ENCODE measurements at places on chromosomes 2 and 18.

GRCh38 chr2:25543-25942, 20.8 kb downstream of the FAM110C start:
- H3K27me3 ChIP-seq = no peaks in the 10 kb centered on the region
- H3K27ac ChIP-seq = no peak overlapping the region
- DNase-seq = no peak
- H3K4me1 ChIP-seq = peaks cover 15% of the 10 kb centered on the region

DNA sequence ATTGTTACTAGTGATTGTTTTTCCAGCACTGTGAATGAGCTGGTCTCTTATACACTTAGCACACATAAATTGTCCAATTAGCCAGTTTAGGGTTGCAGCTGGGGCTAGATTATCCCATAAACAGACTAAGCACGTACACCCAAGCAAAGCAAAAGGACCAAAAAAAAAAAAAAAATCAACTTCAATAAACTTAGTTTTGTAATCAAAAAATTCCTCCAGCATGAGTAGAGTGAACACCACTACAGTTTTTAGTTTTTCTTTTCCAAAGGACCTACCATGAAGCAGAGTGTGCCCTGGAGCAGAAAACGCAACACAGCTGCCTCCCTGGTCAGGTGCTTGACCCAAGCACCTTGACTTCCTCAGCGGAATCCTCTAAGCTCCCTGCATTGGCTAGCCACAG, 249.4 kb upstream of the SLC14A2 start:
- H3K4me1 ChIP-seq = no peaks in the 10 kb centered on the region
- H3K27ac ChIP-seq = no peak overlapping the region
- no peaks in the 10 kb centered on the region for H3K36me3 ChIP-seq
- H3K27me3 ChIP-seq = no peaks in the 10 kb centered on the region
- no peak for DNase-seq

- H3K36me3 ChIP-seq = no peaks in the 10 kb centered on the region
- no peak overlapping the region for H3K4me3 ChIP-seq
- H3K27ac ChIP-seq = no peak overlapping the region
- H3K4me1 ChIP-seq = no peaks in the 10 kb centered on the region
Observed at GRCh38 chr2:72000110-72000509, 147.6 kb downstream of the CYP26B1 start.

DNA sequence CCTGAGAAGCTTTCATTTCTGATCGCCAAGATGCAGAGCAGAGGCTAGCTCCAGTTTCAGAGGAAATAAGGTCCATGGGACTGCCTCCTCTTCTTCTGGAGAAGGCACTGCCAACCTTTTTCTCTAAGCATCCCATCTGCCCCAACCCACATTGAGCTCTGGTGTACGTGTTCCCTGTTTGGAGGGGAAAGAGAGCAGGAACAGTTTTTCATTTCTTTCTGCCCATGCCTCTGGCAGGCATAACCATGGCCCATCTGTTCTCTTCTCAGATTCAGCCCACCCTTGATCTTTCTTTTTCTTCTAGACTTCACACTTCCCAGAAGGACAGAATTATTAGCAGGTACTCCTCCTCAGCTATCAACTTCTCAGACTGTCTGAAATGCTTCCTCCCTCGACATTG, 1110.3 kb upstream of the KLHL29 start:
- no peaks in the 10 kb centered on the region for H3K4me1 ChIP-seq
- DNase-seq = no peak
- no peaks in the 10 kb centered on the region for H3K36me3 ChIP-seq
- no peak overlapping the region for H3K27ac ChIP-seq

GRCh38 chr2:150136401-150136800, 351.1 kb downstream of the RND3 start:
- no peaks in the 10 kb centered on the region for H3K27me3 ChIP-seq
- no peak overlapping the region for H3K27ac ChIP-seq
- DNase-seq = no peak
- no peaks in the 10 kb centered on the region for H3K36me3 ChIP-seq
- no peak overlapping the region for H3K4me3 ChIP-seq
- H3K4me1 ChIP-seq = peaks cover 6% of the 10 kb centered on the region

DNA sequence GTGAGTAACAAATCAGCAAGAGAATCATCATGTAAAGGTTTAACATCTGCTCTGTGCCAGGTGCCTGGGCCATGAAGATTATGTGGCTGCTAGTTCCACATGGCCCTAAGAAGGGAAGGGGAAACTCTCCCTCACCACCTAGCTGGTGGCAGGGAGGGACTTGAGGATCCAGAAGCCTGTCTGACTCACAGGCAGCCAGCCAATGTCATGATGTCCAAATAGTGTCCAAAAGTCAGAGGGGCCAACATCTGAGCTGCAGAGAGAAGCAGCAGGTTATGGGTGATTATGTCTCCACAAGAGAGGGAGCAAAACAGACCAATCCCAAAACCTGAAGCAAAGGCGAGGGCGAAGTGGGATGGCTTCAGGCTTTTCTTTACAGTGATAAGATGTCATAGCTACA, 61.9 kb upstream of the SPP2 start:
- no peaks in the 10 kb centered on the region for H3K36me3 ChIP-seq
- no peaks in the 10 kb centered on the region for H3K27me3 ChIP-seq
- peaks cover 38% of the 10 kb centered on the region for H3K4me1 ChIP-seq
- DNase-seq = peak; percentile 18
- H3K4me3 ChIP-seq = no peak overlapping the region

DNA sequence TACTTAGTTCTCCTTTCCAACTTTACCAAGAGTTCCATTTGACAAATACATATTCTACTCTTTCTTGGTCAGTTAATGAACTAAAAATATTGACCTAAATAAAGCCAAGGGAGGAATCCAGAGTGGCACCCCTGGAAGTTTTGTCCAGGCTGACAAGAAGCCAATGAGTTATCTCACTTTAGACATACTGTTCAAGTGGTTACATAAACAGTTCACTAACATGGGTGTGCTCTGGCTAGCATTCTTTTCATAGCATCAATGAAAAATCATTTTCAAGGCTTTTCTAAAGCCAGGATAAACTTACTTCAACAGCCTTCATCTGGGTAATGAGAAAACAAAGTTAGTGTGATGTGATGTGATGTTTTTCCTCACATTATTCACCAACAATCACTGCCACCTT, 649.4 kb downstream of the TDRD15 start:
- DNase-seq = no peak
- H3K4me1 ChIP-seq = no peaks in the 10 kb centered on the region
- no peaks in the 10 kb centered on the region for H3K36me3 ChIP-seq
- no peak overlapping the region for H3K27ac ChIP-seq
- no peak overlapping the region for H3K4me3 ChIP-seq

GRCh38 chr2:100242476-100242875, 79.8 kb downstream of the LONRF2 start:
- no peak overlapping the region for H3K4me3 ChIP-seq
- H3K27ac ChIP-seq = no peak overlapping the region
- H3K27me3 ChIP-seq = no peaks in the 10 kb centered on the region
- DNase-seq = no peak
- peaks cover 5% of the 10 kb centered on the region for H3K4me1 ChIP-seq

DNA sequence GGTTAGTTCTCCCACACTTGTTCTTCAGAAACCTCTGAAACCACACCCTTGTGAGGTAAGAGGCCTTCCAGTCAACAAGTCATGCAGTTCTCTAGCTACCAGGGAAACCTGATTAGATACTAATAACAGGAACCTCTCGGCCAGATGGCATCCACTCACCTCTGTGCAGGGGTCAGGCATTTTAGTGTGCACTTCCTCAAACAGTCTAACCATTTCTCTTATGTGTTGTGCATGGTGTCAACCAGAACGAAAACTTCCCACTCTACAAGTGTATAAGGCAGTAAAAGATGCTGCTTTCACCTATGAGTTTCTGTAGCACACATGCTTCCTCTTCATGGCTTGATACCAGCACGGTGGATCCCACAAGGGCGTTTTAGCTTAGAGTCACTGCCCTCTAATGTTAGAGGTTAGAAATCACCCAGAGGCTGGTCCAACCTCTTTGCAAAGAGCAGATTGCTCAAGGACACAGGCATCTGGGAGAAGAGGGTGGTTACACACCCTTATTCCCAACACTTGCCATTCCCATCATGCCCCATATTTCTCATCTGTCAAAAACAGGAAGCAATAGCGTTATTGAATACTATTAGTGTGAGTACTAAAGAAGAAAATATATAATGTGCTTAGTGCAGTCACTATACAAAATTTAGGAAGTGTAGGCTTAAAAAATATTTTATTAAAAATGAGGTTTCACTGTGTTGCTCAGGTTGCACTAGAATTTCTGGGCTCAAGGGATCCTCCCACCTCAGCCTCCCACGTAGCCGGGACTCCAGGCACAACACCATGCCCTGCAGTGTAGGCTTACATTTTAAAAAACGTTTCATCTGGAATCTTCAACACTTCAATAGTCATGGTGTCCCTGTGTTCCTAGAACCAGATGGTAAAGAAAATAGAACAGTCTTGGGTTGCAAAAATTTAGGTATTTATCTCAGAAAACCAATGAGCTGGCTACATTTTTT, 34.5 kb upstream of the RAB31 start:
- no peaks in the 10 kb centered on the region for H3K27me3 ChIP-seq
- peak; percentile 82 for DNase-seq
- H3K36me3 ChIP-seq = no peaks in the 10 kb centered on the region
- peak overlapping the region; percentile 20 for H3K4me3 ChIP-seq
- H3K4me1 ChIP-seq = peaks cover 13% of the 10 kb centered on the region
- H3K27ac ChIP-seq = peak overlapping the region; percentile 69

GRCh38 chr18:50203801-50204604, 9.1 kb upstream of the MYO5B start:
- H3K27me3 ChIP-seq = no peaks in the 10 kb centered on the region
- no peaks in the 10 kb centered on the region for H3K36me3 ChIP-seq
- no peak overlapping the region for H3K27ac ChIP-seq

DNA sequence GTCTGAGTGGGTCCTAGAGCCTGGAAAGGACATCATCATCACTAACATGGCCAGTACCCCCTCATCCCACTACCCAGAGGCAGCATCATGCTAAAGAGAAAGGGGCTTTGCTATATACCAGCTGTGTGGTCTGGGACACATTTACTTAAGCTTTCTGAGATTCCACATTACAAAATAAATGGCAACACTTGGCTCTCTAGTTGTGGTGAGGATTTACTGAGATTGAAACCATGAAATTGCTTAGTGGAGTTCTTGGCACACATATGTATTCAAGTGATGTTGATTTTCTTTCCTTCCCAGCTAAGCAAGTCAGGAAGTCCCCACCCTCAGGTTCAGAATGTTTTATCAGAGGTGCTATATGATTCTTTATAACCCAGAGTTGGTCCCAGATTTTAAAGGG, 362.0 kb downstream of the CLIP4 start:
- no peak overlapping the region for H3K4me3 ChIP-seq
- no peaks in the 10 kb centered on the region for H3K36me3 ChIP-seq
- no peaks in the 10 kb centered on the region for H3K27me3 ChIP-seq

DNA sequence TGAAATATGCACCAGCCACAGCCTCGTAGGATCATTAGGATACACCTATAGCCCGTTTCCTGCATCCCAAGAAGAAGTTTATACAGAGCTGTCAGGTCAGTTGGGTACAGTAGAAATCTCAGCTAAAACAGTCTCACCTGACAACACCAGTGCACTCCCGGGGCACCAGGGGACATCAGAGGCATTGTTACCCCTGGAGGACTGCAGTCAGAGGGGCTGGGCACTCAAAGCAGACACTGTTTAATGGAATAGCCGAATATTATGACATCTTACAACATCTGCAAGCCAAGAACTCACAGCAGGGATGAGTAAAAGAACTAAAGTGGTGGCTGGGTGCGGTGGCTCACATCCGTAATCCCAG, 93.0 kb upstream of the ID2 start:
- no peak for DNase-seq
- no peaks in the 10 kb centered on the region for H3K4me1 ChIP-seq
- no peaks in the 10 kb centered on the region for H3K27me3 ChIP-seq
- H3K4me3 ChIP-seq = no peak overlapping the region

GRCh38 chr2:406231-406630, 118.3 kb upstream of the ALKAL2 start:
- no peaks in the 10 kb centered on the region for H3K27me3 ChIP-seq
- no peaks in the 10 kb centered on the region for H3K4me1 ChIP-seq
- no peak overlapping the region for H3K4me3 ChIP-seq
- no peak for DNase-seq

DNA sequence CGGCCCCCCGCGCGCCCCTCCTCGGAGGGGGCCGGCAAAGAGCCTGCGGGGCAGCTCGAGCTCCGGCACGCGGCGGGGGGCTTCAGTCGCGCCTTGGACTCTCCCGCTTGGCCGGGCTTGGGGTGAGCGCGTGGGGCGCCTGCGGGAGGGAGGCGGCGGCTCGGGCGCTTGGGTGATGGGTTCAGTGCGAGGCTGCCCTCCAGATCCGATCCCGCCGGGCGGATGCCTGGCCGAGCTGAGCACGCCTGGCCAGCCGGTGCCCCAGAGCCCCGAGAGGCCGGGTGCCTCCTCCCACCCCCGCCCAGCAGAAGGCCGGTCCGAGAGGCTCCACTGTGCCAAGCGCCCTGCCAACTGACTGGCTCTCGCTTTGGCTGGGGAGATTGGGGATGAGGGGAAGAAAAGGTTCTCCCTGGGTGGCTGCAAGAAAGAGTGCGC, 273 bp upstream of the NXPH2 start:
- no peaks in the 10 kb centered on the region for H3K36me3 ChIP-seq
- H3K27ac ChIP-seq = no peak overlapping the region
- no peak overlapping the region for H3K4me3 ChIP-seq

GRCh38 chr2:28271919-28272250, 120.8 kb upstream of the FOSL2 start:
- no peak overlapping the region for H3K27ac ChIP-seq
- H3K4me3 ChIP-seq = no peak overlapping the region
- no peak for DNase-seq
- peaks cover 14% of the 10 kb centered on the region for H3K4me1 ChIP-seq
- H3K27me3 ChIP-seq = no peaks in the 10 kb centered on the region

DNA sequence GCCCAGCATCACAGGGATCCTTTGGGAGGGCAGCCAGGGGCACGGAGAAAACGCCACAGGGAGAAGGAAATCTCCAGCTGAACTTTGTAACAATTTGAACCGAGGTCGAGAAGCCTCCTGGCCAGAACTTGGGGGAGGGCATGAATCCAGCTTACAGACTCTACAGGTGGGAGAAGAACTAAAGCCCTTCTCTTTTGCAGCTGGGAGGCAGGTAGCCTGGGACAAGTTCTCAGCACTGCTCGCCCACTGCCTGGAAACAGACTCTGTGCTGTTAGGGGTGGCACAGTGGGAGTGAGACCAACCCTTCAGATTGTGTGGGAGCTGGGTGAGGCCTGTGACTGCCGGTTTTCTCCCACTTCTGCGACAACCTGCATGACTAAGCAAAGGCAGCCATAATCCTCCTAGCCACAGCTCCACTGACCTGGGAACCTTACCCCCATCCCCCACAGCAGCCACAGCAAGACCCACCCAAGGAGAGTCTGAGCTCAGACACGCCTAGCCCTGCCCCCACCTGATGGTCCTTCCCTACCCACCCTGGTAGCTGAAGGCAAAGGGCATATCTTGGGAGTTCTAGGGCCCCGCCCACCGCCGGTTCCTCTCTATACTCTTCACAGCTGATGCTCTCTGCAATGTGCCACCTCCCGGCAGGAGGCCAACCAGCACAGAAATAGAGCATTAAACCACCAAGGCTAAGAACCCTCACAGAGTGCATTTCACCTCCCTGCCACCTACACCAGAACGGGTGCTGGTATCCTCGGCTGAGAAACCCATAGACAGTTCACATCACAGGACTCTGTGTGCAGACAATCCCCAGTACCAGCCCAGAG, 136.0 kb upstream of the SIX2 start:
- no peak for DNase-seq
- H3K27ac ChIP-seq = no peak overlapping the region
- no peaks in the 10 kb centered on the region for H3K36me3 ChIP-seq
- no peak overlapping the region for H3K4me3 ChIP-seq
- no peaks in the 10 kb centered on the region for H3K27me3 ChIP-seq

- DNase-seq = no peak
- no peak overlapping the region for H3K27ac ChIP-seq
- H3K27me3 ChIP-seq = no peaks in the 10 kb centered on the region
- no peaks in the 10 kb centered on the region for H3K36me3 ChIP-seq
- no peaks in the 10 kb centered on the region for H3K4me1 ChIP-seq
Observed at GRCh38 chr2:62370321-62371250, 135.4 kb downstream of the TMEM17 start.

Measured in MM.1S (cell line).